Gastroesophageal sphincter (tissue), 4 donors: ENCODE measurements at places on chromosomes 7 and 10.

DNA sequence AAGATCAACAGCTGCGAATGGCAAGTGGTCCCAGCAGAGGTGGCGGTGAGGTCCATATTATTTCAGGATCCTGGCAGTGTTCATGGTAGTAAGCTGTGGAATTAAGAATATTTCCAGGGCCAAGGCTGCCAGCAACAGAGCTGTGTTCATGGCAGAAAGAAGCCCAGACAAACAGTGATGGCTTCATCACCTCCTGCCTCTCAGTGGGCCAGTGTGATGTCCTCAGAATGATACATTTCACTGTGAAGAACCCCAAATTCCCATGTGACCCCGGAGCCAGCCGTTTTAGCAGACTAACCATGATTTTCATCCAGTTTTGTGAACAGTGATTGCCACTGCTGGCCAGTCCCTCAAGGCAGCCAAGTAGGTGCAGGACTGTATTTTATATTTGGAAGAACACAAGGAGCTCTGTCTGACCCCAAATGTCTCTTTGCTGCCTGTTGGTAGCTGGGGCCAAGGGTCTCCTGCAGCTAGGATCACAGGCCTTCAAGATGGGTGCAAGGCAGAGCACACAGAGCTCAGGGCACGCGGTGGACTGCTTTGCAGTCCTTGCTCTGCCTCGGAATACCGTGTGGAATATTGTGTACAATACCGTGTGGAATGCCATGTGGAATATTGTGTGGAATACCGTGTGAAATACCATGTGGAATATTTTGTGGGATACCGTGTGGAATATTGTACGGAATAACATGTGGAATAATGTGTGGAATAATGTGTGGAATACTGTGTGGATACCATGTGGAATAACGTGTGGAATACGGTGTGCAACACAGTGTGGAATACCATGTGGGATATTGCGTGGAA lies 132.3 kb upstream of the CHST15 start:
- no peak for ATAC-seq

- ATAC-seq: no peak
Measured at GRCh38 chr7:104012835-104013234, 23.4 kb upstream of the RELN start.

GRCh38 chr10:129963641-129964501 lies at the start of gene EBF3:
TSS of gene EBF3 (minus strand) at chr10:129964274. CDS start at chr10:129963768, 506 bp downstream.
- ATAC-seq: peak; percentile 85

- ATAC-seq: peak; percentile 11
Measured at GRCh38 chr10:22341190-22341925, 3.9 kb upstream of the SPAG6 start.

- no peak for ATAC-seq
Measured at GRCh38 chr10:31072451-31072850, 40.8 kb upstream of the ZNF438 start.

DNA sequence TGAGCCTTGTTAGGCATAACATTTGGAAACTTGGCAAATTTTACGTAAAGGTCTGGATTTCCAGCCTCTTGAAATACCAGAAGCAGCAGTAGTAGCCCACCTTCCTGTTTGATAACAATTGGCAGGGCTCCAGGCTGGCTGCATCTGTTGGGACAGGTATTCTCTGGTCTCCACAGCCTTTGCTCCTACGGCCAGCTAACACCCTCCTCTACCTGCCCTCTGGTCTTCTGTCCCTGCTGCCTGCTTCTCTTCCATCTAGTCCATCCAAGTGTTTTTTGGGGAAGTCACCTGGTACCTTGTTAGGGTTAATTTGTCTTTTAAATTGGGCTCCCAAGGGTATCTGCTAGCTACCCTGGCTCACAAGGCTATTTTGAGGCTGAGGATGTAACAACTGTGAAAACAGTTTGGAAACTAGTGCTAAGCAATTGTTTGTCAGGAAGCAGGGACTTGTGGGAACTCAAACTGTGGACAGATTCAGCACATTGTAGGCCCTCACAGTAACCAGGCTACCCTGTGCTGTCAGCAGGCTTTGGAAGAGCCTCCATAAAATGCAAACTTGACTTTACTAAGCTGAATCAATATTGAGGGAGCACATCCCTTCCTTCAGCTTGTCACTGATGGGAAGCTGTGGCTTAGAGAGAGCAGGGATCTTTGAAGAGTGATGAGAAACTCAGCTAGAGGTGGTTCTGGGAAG lies 8.5 kb downstream of the RPS24 start:
- no peak for ATAC-seq

- no peak for ATAC-seq
Measured at GRCh38 chr10:89946106-89946505, 244.7 kb downstream of the KIF20B start.

DNA sequence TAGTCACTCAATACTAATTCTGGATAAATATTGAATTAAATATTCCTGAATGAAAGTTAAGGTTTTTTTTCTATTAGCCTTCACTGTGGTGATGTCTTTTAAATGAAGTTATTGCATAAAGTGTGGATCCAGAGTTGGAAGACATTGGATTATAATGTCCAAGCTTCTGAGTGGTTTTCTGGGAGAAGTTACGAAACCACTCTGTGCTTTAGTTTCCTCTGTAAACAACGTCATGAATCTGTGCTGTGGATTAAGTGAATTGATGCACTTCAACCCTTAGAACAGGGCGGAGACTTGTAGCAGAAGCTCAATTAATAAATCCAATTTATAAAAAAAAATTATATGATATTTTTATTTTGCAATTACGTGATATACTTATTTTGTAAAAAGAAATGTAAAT lies 271.7 kb downstream of the BICC1 start:
- peak; percentile 55 for ATAC-seq

GRCh38 chr10:52514481-52514880 lies 200.4 kb downstream of the DKK1 start:
- no peak for ATAC-seq

DNA sequence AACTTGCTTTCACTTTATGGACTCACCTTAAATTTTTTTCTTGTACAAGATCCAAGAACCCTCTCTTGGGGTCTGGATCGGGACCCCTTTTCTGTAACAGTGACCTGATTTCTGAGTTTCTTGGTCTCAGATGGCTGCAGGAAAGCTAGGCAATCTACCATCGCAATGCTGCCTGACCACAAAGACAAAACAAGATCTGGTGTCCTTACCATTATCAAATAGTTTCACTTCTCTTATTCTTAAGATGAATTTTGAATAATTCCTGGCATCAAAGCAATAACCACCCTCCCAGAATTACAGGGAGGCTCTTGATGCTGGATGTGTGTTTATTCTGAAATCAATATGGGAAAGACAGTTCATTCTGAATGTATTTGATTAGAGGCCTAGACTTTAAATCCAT lies 77.4 kb upstream of the FRMD4A start:
- no peak for ATAC-seq

DNA sequence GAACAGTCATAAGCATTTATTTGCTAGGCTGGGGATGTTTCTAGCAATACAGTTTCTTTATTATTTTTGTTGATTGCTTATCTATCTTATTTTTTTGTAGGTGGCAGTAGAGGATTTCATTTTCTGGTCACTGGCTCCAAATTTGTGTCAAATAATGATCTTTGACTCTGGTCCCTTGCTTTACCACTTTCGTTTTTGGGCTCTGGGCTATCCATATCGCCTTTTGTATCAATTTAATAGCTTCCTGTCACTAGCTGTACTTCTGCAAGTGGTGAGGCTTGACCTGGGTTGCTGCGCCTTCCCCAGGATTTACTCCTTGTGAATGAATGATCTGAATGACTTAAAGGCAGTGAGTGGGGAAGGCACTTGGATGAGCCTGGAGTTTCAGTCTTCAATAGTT lies 48.4 kb downstream of the MDFIC start:
- ATAC-seq: no peak

DNA sequence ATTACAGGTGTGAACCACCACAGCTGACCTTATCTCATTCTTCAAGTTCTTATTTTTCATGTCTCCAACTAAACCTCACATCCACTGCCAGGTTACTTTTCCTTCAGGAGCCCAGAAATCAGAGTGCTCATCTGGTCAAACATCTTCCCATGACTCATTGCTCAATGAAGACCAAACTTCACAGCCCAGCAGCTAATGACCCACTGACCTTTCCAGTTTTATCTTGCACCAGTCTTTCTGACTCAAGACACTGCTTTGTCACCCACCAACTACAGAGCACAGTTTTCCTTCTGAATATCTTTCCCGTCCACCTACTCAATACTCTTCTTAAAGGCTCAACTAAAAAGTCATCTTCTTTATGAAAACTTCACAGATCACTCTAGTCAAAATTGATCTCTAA lies 245.1 kb downstream of the CHCHD3 start:
- ATAC-seq: no peak

- no peak for ATAC-seq
Measured at GRCh38 chr7:84800846-84801245, 386.0 kb downstream of the SEMA3D start.

DNA sequence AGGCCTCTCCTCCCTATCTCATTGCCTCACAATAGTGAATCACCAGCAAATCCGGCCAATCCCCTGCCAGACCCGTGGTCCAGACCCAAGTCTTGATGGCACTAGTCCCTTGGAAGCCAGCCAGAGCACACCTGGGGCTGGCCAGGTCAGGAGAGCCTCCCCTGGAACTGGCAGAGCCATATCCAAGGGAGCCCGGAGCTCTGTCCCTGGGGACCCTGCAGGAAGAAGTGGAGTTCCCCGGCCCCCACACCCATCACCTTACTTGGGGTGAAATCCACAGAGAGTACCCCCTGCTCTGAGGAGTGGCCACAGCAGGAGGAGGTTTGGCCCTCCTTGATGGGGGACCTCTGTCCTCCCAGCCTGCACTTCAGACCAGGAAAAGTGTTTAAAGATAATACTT lies 122.5 kb downstream of the HECW1 start:
- no peak for ATAC-seq

DNA sequence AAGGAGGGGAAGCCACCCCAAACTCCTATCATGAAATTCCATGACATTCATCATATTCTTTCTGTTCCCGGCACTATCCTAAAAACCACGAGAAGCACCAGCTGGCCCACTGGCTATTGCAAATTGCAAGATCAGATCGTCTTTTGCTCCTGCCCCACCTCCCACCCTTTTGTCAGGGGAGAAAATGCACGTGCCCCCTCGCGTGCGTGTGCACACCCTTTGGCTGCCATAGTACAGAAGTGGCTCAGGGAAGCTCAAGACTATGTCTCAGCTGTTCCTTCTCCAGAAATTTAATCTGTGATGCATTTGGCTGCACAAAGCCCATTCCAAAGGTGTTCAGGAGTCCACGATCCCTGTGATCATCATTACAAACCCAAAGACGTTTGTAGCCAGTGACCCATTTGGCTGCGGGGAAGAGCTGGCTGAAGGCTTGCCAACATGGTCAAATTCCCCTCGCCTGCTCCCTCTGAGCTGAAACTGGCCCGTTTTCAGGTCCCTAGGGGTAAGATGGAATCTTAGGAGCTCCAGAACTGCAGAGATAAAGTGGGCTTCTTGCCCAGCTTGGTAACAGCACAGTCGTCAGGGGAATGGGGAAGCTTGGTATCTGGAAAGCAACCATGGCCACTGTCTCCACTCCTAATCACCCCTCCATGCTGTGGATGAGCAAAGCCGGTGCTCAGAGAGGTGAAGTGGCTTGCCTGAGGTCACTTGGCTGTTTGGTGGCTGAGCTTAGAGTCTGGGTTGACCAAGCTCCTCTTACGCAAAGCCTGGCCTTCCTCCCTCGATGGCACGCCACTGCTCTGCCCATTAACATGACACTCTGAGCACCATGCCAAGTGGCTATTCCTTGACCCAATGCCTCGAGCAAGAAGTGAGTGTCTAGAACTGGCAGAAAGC lies 155.4 kb downstream of the NEURL1 start:
- peak; percentile 20 for ATAC-seq

DNA sequence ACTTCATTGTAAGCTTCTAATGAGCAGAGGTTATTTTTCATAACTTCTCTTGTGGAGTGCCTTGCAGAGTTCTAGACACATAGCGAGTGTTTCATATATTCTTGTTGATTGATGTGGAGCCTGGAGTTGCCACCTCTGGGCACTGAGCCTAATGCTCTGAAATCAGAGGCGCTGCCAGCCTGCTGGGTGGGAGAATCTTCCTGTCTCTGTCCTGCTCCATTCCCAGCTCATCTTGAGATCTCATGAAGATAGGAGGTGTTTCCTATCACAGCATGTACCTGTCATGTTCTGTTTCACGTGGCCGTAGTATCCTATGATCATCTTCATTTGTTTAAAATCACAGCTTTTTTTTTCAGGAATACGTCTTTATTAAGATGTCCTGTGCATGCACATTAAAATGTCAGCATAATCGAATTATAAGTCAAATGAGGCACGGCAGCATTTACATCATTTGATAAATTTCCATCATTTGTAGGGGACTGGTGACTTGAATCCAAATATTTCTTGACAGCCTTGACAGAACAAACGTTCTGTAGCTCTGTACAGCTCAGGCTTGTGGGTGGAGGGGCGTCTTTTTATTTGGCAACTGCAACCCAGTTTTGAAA lies 393.0 kb downstream of the PHTF2 start:
- ATAC-seq: no peak

DNA sequence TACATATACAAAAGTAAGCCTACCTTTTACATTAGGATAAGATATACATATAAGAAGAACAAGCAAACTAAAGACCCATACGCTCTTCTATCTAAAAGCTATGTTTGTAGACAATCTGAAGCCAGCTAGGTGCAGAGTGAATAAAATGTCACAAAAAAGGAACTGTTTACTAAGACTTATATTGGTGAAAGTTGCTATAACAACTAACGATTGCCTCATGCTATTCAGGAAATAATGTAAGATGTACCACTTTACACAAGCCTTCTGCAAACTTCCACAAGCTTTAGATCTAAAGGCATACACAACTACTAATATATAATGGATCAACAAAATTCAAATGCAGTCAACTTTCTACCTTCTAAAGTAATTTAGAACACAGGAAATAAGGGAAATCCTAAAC lies 175.1 kb downstream of the SRPK2 start:
- no peak for ATAC-seq

- ATAC-seq: no peak
Measured at GRCh38 chr10:85635650-85636049, 730.9 kb downstream of the GRID1 start.

DNA sequence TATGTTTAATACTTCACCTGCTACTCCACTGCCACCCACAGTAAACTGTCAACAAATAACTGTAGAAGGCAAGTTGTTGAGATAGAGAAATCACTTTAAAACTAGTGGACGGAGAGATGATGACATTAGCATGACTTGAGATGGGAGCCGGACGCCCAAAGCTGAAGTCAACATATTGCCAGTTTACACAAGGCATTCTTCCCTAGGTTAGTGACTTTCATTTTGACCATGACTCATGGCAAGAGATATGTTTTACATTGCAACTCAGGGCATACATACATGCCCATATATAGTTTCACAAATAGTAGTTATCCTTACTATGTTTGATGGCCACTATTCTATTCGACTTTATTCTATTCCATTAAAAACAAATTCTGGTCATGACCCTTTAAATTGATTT lies 296.6 kb downstream of the PLXNA4 start:
- ATAC-seq: no peak
